H9 (cell line): ENCODE measurements at places on chromosomes 3 and 15. TPM values are rescaled to one million over a fixed set of nuclear protein-coding genes. Genes with fewer than 3 reads are reported as not detected.

DNA sequence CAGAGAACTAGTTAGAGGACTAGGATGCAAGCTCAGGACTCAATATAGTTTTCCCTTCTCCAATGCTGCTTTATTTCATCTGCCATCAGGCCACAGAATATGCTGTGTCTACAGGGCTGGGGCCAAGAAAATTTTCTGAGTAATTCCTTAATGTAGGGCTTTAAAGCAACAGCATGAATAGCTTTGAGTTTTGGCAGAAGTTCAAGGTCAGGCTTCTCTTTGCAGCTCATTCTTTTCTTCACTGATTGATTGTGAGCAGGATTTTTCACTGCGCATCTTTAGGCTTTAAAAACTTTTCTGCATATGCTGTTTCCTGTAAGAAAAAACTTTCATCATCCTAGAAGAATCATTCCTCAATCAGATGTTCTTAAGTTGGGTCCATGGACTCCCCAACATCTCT lies 4.6 kb downstream of the TMEM108 start:
- DNase-seq = no peak

GRCh38 chr3:172707967-172708366 lies 2.9 kb downstream of the NCEH1 start:
- DNase-seq = no peak

- DNase-seq = no peak
Measured at GRCh38 chr15:75208501-75209288, 7.0 kb downstream of the C15orf39 start.

- DNase-seq = no peak
Measured at GRCh38 chr3:115996420-115997108, 373.3 kb downstream of the GAP43 start.

DNA sequence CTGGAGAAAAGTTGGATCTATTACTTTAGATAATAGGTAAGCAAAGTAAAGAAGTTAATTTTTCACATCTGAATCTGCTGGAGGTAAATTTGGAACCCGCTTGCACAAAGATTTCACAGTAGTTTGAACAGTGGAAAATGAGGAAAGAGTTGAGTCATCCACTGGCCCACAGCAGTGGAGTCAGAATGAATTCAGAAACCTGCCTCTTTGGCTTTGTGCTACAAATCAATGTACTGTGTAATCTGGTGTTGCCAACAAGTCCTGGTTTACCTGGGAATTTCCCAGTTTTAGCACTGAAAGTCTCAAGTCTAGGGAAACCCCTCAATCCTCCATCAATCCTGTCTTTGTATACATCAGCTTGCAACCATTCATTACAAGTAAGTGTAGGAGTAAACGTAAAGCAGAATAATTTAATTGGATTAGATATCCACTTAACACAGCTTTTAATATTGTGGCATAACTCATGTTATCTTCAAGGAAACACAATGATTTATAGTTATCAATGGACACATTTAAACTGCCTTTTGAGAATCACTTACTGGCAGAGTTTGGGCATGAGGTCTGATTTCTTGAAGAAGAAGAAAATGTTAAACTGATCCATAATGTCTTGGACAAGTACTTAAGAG lies 100.6 kb downstream of the DCLK3 start:
- no peak for DNase-seq

DNA sequence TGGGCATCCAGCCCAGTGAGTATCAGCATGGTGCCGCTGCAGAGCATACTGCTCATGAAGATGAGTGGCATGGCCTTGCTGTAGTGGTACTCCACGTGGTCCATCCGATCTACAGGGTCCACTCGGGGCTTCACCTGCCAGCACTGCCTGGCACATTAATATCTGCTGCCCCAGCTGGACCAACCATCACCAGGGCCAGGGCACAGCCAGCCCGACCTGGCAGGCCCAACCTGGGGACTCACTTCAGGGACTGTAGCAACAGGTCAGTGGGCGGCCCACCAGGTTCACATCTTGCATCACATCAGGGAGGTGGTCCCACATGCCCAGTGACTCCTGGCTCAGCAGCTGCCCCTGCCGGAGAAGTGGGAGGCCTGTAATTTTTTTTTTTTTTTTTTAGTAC lies 48.1 kb downstream of the CDIN1 start:
- DNase-seq = no peak

ENTPD3 gene
- 0.18 TPM in 1 of 2 replicates, not detected in the other for total RNA-seq

MASP1 gene
- total RNA-seq = 1.0 and 1.1 TPM in 2 replicates

- DNase-seq = no peak
Measured at GRCh38 chr3:52805270-52806039, 10.9 kb downstream of the ITIH3 start.

DNA sequence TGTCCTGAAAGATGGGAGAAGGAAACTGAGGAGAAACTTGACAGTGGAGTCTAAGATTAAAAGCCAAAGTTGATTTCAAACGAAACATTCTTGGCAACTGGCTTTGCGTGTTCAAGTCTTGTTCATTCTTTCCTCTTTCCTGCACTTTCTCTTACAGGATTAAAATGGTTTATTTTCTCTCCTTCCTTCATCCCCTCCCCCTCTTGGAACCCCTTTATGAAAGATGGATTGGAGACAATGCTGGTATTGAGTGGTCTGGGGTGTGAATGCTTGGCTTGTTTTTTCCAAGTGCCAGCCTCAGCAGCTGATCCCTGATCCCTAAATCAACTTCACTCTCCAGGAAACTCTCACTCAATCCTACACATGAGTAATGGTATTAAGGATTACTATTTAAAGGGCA lies 703 bp upstream of the LSAMP start:
- no peak for DNase-seq

DNA sequence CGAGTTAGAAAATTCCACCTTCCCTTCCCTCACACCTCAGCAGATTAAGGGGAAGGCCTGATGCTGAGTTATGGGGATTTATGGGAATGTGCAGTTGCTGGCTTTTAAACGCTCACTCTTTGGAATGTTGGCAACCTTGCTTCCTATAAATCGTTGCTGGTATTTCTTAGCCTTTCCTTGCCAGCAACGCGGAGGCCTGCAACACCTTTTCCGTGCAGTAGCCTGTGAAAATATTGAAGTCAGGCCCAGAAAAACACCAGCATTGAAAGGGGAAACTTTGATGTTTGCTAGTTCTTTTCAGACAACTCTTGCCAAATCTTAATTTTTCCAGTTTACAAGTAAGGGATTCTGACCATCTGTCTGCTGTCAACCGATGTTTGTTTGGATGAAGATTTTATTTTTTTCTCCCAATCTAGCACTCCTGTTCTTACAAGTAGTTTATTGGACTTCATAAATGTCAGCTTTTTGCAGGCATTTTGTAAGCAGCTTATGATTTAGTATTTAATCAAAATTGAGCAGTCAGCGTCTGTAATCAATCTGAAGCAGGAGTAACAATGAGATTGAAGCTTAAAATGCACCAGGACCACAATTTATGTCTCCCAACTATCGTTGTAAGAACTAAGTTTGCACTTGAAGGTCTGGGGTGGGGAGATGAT lies 251.0 kb downstream of the RPLP1 start:
- DNase-seq = no peak

DNA sequence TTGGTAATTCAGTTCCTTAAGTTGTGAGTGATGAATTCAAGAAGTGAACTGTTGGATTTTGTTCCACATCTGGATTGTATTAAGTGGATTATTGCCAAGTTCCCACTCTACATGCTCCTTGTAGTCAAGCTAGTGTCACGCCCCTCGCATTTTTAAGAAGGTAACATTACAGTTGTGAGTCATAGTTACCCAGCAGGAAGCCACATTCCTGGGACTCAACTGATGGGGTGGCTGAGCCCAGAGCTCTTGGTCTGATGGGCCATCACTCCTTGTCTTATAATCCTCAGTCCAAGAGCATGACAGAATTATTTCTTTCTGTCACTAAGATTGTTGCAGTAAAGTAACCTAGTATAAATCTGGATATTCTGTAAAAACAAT lies 102.7 kb downstream of the PTPRG start:
- peak; percentile 58 for DNase-seq

GPR87 gene
- total RNA-seq = 0.18 and 0.33 TPM in 2 replicates

DNA sequence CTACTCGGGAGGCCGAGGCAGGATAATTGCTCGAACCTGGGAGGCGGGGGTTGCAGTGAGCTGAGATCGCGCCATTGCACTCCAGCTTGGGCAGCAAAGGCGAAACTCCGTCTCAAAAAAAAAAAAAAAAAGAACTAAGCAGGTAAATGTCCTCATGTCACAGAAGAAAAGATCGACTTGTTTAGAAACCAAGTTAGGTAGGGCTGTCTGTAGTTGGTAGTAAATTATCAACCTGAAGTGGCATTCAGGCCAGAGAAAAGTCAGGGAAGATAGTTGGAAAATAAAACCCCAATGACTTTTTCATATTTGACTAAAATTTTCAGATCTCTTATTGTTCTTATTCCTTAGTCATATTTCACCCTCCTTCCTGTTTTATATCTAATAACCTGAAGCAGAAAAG lies 55.4 kb downstream of the ZNF609 start:
- DNase-seq = no peak
